ENCODE measurements at places on chromosomes 7 and 10.

GRCh38 chr7:38229386-38229785 is 44.0 kb downstream of the TARP start:
- DNase-seq, result no peak

- no peak for DNase-seq
Measured at GRCh38 chr7:51301806-51302205, 14.8 kb downstream of the COBL start.

DNA sequence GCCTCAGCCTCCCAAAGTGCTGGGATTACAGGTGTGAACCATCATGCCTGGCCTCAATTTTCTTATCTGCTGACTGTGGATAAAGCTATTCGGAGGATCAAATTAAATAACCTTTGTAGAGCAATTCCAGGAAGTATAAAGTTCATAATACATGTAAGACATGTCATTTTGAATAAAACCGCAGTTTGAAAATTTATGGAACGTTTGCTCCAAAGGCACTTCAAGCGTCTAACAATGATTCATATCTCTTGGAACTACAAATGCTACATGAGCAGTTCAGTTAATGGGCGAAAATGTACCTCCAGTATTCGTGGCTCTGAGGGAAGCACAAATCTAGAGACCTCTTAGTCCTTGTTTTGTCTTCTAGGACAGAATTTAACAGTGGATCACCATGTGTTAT is 190.3 kb downstream of the GALNT17 start:
- DNase-seq, result no peak

- DNase-seq, result no peak
Measured at GRCh38 chr10:34773636-34774630, 41.2 kb downstream of the PARD3 start.

DNA sequence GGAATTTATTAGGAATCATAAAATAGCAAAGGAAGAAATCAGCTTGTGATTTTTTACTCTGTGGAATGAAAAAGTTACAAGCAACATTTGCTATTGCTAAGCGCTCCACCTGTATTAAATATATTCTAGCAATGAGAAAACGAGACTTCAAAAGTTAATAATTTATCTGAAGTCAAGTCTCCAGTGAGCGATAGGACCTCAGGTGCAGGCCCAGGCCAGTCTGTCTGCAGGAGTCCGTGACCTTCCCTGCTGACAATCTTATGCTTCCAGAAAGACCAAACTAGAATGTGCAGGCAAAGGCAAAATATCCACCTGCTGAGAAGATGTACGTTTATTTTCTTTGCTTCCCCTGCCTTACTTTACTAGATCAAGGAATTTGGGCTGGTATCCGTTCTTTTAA is 22.7 kb downstream of the MRC1 start:
- DNase-seq, result no peak

DNA sequence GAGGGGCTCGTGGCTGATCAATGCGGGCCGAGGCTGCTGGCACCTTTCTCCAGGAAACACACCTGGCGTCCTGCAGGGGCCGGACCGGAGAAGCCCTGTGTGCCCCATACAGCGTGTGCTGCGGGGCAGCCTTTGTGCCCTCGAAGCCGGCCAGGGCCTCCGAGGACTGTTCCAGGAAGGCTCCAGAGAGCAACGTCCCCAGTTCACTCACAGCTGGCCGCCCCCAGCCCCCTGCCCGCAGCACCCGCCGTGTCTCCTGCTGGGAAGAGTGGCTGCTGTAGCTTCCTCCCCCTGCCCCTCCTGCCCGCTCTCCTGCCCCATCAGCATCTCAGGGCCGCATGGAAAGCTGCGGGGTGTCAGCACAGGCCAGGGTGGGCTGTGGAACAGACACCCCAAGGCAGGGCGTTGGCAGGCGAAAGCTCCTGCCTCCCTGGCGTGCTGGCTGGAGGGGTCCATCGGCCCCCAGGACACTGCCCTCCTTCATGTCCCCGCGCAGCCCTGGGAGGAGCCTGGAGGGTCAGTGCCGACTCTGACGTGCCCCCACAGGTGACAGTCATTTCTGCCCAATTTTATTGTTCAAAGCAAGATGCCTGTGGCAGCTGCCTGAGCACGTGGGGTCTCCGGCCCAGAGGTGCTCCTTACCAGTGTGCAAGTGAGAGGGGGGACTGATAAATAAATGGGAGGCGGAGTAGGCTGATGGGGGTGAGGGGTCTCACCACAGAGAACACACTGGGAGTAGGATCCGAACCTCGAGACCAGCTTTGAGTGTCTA is 95.8 kb upstream of the DIP2C start:
- DNase-seq, result no peak

GRCh38 chr10:34430685-34431084 is 384.4 kb downstream of the PARD3 start:
- DNase-seq, result no peak

DNA sequence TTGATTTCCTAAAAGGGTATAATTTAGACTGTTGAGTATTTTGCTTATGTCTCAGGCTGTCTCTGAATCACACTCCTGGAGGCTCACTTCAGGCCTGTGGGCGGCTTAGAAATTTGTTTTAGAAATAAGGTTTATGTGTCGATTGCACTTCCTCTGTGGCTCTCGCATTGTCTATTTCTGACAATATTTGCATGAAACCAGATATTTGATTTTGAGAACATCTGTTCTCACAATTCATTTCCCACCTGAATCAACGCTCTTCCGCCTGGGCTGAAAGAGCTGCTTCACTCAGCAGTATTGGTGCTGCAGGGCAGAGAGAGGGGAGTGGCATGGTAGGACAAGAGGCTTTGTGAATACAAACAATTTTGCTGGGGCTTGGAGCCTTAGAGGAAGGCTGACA is 262.0 kb downstream of the ADRA2A start:
- DNase-seq, result no peak

DNA sequence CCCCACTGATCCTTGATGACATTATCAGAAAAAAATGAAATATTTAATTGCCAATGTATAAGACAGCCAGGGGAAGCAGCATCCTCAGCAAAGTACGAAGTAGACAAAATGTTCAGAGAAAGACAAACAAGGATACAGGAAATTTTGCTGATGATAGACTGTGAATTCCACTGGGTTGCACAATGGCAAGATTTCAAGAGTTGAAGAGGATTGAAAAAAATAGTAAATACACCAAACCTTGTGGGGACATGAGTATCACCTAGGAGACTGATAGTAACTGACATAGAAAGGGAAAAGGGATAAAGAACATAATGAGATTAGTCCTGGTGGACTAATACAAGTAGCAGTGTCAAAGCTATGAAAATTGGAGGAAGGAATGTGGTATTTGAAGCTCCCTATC is 16.5 kb downstream of the CNOT4 start:
- no peak for DNase-seq

DNA sequence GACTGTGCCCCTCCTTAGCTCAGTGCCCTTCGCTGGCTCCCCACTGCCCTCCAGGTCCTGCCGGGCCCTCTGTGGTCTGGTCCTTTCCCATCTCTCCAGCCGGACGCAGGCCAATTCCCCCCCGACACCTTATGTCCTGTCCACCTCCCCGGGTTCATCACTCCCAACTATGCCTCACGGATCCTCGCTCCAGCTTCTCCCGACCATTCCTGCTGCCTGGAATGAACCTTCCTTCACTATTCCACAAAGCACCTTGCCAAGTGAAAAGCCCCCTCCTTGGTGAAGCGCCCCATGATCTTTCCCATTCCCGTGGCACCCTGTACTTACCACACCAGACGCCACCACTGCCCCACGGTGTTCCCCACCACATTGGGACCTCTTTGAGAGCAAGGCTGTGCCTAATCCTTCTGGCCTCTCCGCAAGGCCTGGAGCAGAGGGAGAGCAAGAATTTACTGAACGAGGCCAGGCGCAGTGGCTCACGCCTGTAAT is 47.2 kb downstream of the TMEM270 start:
- DNase-seq, result no peak

- peak; percentile 54 for DNase-seq
Measured at GRCh38 chr10:45672181-45673073, at the start of gene ZFAND4. ZFAND4 (minus strand) TSS chr10:45672772; CDS start chr10:45663725, 9,047 bp downstream.

DNA sequence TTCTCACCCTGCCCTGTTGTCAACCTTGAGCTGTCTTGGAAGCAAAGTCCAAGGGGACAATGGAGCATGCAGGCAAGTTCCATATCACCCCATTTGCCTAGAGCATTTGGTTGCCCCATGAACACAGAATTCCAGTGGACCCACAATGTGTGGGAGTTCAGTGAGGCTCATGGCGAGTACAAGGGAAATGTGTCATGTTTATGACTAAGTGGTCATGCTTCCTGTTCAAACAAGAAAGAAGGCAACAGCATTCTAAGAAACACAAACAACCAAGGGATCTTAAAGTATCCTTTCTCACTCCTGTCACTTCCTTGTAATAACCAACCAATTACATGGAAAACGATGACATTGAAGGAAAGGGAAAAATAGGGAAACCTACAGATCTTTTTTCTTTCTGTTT is 513.0 kb downstream of the INHBA start:
- DNase-seq, result no peak

DNA sequence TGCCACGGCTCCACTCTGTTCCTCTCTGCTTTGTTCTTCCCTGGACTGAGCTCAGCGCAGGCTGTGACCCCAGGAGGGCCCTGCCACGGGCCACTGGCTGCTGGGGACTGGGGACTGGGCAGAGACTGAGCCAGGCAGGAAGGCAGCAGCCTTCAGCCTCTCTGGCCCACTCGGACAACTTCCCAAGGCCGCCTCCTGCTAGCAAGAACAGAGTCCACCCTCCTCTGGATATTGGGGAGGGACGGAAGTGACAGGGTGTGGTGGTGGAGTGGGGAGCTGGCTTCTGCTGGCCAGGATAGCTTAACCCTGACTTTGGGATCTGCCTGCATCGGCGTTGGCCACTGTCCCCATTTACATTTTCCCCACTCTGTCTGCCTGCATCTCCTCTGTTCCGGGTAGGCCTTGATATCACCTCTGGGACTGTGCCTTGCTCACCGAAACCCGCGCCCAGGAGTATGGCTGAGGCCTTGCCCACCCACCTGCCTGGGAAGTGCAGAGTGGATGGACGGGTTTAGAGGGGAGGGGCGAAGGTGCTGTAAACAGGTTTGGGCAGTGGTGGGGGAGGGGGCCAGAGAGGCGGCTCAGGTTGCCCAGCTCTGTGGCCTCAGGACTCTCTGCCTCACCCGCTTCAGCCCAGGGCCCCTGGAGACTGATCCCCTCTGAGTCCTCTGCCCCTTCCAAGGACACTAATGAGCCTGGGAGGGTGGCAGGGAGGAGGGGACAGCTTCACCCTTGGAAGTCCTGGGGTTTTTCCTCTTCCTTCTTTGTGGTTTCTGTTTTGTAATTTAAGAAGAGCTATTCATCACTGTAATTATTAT is 1.2 kb downstream of the CLDN4 start:
- peak; percentile 64 for DNase-seq

GRCh38 chr7:84188786-84189405 is 5.7 kb downstream of the SEMA3A start:
- no peak for DNase-seq

- DNase-seq, result no peak
Measured at GRCh38 chr10:50538555-50539398, 85.0 kb downstream of the SGMS1 start.

DNA sequence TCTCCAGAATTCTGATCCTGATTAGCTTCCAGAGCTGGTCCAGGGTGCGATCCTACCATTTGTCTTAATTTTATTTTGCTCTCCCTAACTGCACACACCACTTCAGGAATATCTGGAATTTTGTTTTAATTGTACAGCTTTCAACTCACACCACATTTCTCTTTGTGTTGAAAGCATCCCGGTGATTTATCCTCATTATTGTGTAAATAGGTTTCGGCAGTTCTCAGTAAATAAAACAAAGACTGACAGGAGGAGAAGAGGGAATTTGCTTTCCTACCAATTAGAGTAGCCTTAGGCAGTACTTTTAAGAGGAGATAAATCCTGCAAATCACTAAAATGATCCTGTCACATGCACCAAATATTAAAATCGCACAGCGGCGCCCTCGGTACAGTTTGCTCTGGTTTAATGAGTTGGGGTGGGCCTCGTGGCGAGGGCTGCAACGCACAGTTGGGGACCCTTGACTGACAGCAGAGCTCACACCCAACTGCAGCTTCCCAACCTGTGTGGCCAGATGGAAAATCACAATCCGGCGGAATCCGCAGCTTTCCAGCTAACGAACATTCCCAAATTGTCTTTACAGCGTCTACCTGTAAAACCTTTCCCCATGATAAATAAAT is 62.6 kb downstream of the EBF3 start:
- DNase-seq, result no peak

- DNase-seq, result no peak
Measured at GRCh38 chr10:70498970-70499835, 20.6 kb downstream of the PALD1 start.

DNA sequence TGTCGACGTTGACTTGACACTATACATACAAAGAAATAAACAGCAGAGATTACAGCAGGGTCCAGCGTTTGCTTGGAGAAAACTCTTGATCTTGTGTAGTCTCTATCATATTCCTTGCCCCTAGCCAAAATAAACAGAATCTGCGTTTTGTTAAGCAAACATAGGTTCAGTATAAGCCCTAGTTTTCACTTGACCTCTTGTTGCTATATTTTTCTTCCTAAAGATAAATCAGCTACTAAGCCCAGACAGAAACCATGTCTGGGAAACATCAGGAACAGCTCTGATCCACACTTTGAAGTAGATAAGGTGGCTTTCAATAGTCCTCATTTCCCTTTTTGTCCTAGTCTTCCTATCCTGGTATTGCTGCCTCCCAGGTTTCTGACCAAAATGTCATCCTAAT is 328.2 kb upstream of the MAGI2 start:
- DNase-seq, result no peak

GRCh38 chr10:123284022-123284421 is 129.8 kb downstream of the BUB3 start:
- DNase-seq, result no peak

DNA sequence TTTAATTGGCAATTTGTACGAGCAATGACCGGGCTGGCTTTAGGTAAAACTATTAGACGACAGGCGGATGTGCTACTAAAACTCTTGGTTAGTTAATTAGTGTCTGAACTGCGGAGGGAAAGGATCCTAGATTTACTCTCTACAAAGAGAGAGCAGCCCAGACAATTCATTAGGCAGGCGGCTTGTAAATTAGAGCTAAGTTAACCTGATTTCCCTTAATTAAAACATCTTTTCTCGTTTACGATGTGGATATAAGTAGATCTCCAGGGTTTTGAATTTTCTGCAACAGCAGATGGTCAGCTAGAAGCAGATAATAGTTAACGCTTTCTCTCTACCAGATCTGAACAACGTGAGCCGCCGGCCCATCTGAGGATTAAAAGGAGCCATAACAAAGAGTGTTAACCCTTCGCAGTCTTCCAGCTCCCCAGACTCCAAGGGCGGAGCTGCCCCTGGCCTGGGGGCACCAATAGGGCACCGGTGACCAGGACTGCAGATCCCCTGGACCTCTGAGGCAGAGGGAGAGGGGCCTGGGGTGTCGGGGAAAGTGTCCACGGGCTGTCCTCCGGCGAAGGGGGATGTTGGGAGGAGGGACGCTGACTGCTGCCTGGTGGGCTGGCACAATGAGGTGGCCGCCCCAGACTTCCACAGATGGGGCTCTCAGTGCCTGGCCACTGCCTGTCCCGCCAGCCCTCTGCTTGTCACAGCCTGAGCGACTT is 6.3 kb upstream of the UNCX start:
- DNase-seq, result no peak

GRCh38 chr10:101079874-101080273 is 18.1 kb downstream of the KAZALD1 start:
- DNase-seq, result no peak

GRCh38 chr7:27922907-27923641 is 183.1 kb downstream of the TAX1BP1 start:
- no peak for DNase-seq

GRCh38 chr10:70928140-70928539 is 39.8 kb upstream of the PCBD1 start:
- no peak for DNase-seq

- no peak for DNase-seq
Measured at GRCh38 chr10:80413271-80413996, 5.1 kb downstream of the PRXL2A start.

- no peak for DNase-seq
Measured at GRCh38 chr10:34869135-34869836, 54.2 kb upstream of the PARD3 start.
